Fibroblast of skin of right quadriceps (primary cell): ENCODE measurements at places on chromosomes 4 and X.
A peak's percentile ranks its signal among the peaks of the same experiment; 100 is the strongest.

DNA sequence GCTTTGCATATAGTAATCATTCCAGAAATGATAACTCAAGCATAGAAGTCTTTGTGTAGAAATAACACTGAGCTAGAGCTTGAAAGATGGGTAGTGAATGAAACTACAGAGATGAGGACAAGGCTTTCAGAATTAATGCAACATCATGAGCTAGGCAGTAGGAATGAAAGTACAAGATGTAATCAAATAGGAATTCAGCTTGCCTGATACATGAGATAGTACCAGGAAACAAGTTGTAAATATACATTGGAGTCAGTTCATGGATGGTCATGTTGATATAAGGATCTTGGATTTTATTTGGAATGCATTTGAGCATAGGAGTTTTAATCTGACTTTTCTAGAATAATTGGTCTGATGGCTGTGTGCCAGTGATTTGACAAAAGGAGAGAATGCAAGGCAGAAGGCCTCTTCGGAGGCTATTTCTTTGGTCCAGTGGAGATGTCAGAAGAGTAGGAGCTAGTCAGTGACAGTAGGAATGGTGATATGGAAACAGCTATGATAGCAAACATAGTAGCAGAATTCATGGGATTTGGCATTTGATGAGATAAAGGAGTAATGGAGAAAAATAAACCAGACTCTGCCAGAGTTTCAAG, 206.4 kb upstream of the PACRGL start:
- peak; percentile 80 for DNase-seq

GRCh38 chr4:123640271-123640670, 243.7 kb downstream of the SPRY1 start:
- DNase-seq = peak; percentile 47

DNA sequence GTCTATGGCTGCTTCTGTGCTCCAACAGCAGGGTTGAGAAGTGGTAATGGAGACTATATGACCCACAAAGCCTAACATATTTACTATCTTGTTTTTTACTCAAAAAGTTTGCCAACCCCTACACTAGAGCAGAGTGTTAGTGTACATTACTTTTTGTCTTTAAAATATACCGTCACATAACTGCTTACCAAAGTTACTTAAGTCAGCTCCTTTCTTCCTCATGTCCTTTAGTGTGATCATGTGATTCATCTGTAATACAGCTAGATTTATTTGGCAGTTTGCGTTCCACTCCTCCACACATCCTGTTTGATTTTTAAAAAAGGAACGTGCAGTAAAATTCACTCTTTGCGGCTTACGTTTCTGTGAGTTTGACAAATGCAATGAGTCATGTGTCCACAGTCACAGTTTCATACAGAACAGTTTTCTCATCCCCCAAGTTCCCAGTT, 162.4 kb upstream of the GPRIN3 start:
- peak; percentile 89 for DNase-seq

DNA sequence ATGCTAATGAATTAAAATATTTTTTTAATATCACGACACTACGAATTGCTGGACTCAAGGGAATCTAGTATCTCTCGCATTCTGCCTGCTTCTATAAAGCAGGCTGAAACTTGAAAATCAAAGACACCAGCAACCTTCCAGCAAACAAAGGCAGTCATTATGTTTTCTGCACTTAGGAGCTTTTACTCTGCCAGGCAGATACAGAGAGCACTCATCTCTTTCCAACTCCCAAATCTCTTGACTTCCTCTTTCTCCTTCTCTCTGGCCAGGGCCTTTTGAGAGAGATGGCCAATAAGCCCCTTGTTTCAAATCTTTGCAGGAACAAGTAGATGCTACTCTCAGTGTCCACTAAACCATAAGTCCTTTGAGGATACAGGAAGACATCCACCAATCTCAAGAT, 95.2 kb upstream of the KLF3 start:
- no peak for DNase-seq

- no peak for DNase-seq
Observed at GRCh38 chr4:6422866-6423265, 49.5 kb downstream of the PPP2R2C start.
